ENCODE measurements at places on chromosomes 2 and 18. TPM values are rescaled to one million over a fixed set of nuclear protein-coding genes. Genes with fewer than 3 reads are reported as not detected.
A peak's percentile ranks its signal among the peaks of the same experiment; 100 is the strongest.

Gene LRRC30
- not detected for total RNA-seq

Gene TDRD15
- total RNA-seq: not detected

Gene TTN
- total RNA-seq: 1.8 TPM

Gene IL1A
- total RNA-seq: 0.16 TPM

Gene IGFBP5
- total RNA-seq: not detected

Gene SIX3
- total RNA-seq: not detected

DNA sequence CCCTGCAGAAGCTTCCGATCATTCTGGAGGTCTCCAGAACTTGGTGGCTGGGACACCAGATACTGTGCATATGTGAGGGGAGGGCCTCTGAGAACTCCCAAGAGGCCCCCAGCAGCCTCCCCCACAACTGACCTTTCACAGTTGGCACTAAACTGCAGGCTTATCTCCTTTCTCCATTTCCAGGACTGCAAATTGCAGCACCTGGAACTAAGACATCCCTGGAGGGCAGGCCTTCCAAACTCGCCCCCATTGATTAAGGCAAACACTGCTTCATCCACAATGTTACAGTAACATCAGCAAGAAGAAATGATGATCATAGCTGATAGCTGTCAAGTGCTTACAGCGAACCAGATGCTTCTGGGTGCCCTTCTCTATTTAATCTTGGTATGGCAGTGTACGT is 67.9 kb downstream of the TGOLN2 start:
- H3K27ac ChIP-seq: no peak overlapping the region
- no peak for DNase-seq
- H3K4me1 ChIP-seq: peaks cover 1% of the 10 kb centered on the region
- no peaks in the 10 kb centered on the region for H3K36me3 ChIP-seq
- H3K4me3 ChIP-seq: no peak overlapping the region
- H3K27me3 ChIP-seq: no peaks in the 10 kb centered on the region

DNA sequence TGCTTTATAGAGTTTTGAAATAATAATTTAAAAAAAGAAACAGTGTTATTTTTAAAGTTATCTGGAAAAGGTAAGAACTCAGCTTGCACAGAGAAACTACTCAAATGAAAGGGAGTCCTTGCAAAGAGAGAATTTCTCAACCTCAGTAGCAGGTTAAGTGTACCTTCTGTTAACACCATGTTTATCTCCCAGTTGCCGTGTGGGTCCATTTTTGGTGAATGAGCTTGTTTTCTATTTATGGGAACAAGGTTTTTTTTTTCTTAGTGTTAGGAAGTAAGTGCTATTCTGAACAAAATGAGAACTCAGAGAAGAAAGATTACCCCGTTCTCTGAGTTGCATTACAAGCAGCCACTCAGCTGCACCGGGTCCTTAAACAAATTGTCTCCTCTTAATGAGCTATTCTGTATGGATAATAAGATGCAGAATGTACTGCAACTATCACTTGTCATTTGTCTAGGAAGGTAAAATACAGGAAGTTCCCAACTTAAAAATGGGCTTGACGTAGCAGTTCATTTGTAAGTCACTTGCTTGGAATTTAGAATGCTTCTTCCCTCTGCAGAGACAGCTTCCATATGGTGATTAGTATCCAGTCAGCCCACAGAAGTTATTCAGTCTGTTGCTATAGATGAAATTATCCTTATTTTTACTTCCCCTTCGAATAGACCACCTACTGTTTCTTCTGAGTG is 74.9 kb downstream of the LTBP1 start:
- H3K27ac ChIP-seq: no peak overlapping the region
- no peaks in the 10 kb centered on the region for H3K36me3 ChIP-seq
- DNase-seq: no peak
- no peaks in the 10 kb centered on the region for H3K4me1 ChIP-seq
- H3K27me3 ChIP-seq: peaks cover 36% of the 10 kb centered on the region

DNA sequence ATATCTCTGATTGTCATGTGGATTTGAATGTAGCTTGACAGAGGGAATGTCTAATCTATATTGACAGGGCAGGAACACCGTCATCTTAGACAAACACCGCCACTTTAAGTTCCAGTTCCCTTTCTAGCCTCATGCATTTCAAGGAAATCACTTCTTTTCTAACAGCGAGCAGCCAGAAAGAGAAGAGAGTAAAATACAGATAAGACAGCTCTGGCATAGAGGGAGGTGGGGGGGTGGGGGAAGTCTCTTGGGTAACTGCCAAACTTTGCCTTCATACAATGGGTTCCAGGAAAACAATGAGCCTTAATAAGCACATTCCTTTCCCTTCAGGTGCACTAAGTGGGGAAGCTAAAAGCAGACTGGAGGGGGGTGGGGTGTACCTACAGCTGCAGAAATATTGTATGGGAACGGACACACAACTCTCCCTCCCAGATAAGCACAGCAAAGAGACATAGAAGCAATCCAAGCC is 37.2 kb downstream of the CASP10 start:
- peak overlapping the region; percentile 59 for H3K27ac ChIP-seq
- peaks cover 32% of the 10 kb centered on the region for H3K36me3 ChIP-seq
- DNase-seq: no peak
- H3K4me3 ChIP-seq: no peak overlapping the region
- H3K27me3 ChIP-seq: no peaks in the 10 kb centered on the region
- H3K4me1 ChIP-seq: peaks cover 57% of the 10 kb centered on the region

DNA sequence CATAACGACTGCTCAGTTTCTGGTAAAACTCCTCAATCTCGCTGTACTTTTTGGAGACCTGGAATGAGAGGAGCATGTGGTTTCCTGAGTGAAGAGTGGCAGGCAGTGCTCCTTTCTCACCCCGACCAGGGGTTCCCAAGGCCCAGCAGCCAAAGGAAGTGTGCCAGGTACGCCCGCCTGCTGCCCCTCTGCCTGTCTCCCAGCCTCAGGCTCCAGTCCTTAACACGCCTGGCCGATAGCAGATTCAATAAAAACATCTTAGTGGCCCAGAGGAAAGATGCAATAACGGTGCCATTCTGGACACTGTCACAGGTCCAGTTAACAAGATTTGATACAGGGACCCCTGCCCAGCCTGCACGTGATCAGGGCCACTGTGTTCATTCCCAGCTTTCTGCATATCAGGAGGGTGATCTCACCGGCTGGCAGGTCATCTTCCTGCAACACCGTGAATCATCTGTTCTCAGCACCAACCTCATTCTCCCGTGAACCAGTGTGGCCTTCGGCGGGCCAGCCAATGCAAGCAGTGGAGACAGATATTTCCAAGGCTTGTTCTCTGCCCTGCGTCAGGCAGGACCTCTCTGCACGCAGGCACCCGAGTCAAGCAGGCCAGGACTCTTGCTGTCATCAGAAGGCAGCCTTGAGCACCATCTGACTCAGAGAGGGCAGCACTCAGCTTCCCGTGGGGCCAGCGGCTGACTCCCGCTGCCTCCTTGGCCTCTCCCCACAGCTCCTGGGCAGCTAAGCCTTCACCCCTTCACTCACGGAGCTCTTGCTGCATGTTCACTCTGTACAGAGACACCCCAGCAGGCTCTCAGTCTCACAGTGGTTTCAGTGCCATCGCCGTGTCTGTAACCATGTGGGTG is 9.5 kb downstream of the HS1BP3 start:
- no peak overlapping the region for H3K27ac ChIP-seq
- no peaks in the 10 kb centered on the region for H3K4me1 ChIP-seq
- no peaks in the 10 kb centered on the region for H3K27me3 ChIP-seq
- H3K4me3 ChIP-seq: no peak overlapping the region

DNA sequence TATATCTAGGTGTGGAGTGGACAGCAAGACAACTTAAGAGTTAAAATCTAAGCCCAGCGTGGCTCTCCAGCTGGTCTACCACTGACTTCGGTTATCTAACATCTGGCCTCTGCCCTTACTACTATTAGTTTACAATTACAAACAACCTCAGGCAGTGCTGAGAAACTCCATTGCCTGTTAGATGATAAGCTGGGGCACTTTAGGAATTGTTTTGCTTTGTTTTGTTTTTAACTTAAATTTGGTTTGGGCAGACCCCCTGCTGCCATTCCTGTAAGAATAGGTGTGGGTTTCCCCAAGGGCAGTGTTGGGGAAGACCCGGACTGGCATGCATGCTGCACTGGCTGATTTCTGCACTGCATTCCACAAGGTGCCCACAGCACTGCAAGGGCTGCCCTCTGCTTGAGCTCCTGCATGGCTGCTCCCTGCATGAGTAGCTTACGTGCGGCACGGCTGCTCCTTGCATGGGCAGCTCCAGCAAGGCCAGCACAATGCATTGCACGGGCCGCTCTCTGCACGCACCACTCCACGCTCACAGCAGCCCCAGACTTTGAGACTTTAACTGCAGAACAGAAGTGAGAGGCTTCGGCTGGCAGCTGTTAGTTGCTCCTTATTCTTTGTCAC is 74.2 kb upstream of the SERTAD2 start:
- H3K4me1 ChIP-seq: peaks cover 60% of the 10 kb centered on the region
- H3K4me3 ChIP-seq: no peak overlapping the region
- no peaks in the 10 kb centered on the region for H3K27me3 ChIP-seq
- peaks cover 7% of the 10 kb centered on the region for H3K36me3 ChIP-seq

- DNase-seq: no peak
- H3K27me3 ChIP-seq: no peaks in the 10 kb centered on the region
- H3K36me3 ChIP-seq: no peaks in the 10 kb centered on the region
These were observed 427.3 kb downstream of the LRP1B start for GRCh38 chr2:141703501-141703900.

- DNase-seq: no peak
- no peak overlapping the region for H3K27ac ChIP-seq
- H3K27me3 ChIP-seq: peaks cover 15% of the 10 kb centered on the region
- H3K4me1 ChIP-seq: no peaks in the 10 kb centered on the region
- H3K4me3 ChIP-seq: no peak overlapping the region
These were observed 55.7 kb downstream of the LOXHD1 start for GRCh38 chr18:46601141-46601805.

DNA sequence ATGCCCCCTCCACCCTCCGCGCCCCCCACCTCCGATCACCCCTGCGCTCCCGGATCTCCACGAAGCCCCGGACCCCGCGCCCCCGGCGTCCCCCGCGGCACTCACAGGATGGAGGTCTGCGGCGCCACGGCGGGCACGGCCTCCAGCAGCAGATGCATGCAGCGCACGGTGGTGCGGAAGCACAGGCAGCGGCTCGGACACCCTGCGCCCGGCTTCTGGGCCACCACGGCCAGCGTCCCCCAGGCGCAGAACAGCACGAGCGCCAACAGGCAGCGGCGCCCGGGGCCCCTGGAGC is 217 bp downstream of the PXDN start:
- peaks cover 6% of the 10 kb centered on the region for H3K4me1 ChIP-seq
- no peak for DNase-seq
- H3K27ac ChIP-seq: no peak overlapping the region
- peaks cover 60% of the 10 kb centered on the region for H3K27me3 ChIP-seq

GRCh38 chr2:64840426-64840881 is 148.7 kb upstream of the SLC1A4 start:
- no peak overlapping the region for H3K4me3 ChIP-seq
- peaks cover 5% of the 10 kb centered on the region for H3K4me1 ChIP-seq
- DNase-seq: no peak
- H3K27ac ChIP-seq: no peak overlapping the region

DNA sequence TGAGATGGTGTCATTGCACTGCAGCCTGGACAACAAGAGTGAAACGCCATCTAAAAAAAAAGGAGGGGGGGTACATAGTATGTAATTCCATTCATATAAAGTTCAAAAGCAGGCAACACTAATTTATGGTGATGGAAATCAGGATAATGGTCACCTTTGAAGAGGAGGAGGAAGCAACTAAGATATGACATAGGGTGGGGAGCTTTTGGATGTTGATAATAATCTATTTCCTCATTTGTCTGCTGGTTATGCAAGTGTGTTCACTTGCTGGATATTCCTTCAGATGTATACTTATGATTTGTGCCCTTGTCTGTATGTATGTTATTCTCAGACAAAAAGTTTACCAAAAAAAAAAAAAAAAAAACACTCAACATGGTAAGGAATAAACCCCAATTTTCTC is 28.6 kb upstream of the ATIC start:
- H3K36me3 ChIP-seq: no peaks in the 10 kb centered on the region
- no peak overlapping the region for H3K4me3 ChIP-seq
- no peaks in the 10 kb centered on the region for H3K27me3 ChIP-seq
- no peak for DNase-seq

DNA sequence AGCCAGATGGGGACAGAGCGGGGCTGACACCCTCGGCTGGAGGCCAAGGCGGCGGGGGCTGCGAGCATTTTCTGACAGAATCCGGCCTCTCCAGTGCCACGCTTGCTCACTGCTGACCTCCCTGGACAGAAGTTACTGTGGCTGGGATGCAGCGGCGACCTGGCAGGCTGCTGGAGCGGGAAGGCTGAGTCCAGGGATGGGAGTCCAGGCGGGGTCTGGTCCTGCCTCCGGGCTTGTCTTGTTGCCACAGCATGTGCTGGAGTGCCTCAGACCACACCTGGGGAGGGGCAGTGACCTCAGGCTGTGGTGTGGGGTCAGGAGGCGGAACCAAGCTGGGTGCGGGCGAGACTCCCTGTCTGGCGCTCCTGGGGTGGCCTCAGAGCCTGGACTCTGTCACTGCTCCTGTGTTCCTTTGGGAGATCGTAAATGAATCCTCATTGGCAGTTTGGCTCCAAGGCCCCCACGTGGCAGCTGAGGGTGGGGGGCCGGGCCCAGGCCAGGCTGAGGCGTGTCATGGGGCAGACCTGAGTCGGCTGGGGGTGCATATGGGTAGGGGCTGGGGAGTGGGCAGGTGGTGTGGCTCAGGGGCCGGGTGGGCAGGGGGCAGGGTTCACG is 5.5 kb downstream of the BOK start:
- H3K36me3 ChIP-seq: no peaks in the 10 kb centered on the region
- H3K4me3 ChIP-seq: no peak overlapping the region
- no peak for DNase-seq
- H3K27ac ChIP-seq: no peak overlapping the region

GRCh38 chr18:35695384-35695783 is 113.8 kb downstream of the GALNT1 start:
- no peaks in the 10 kb centered on the region for H3K27me3 ChIP-seq
- no peak overlapping the region for H3K4me3 ChIP-seq
- no peak for DNase-seq
- no peak overlapping the region for H3K27ac ChIP-seq
- H3K36me3 ChIP-seq: peaks cover 9% of the 10 kb centered on the region
- no peaks in the 10 kb centered on the region for H3K4me1 ChIP-seq

DNA sequence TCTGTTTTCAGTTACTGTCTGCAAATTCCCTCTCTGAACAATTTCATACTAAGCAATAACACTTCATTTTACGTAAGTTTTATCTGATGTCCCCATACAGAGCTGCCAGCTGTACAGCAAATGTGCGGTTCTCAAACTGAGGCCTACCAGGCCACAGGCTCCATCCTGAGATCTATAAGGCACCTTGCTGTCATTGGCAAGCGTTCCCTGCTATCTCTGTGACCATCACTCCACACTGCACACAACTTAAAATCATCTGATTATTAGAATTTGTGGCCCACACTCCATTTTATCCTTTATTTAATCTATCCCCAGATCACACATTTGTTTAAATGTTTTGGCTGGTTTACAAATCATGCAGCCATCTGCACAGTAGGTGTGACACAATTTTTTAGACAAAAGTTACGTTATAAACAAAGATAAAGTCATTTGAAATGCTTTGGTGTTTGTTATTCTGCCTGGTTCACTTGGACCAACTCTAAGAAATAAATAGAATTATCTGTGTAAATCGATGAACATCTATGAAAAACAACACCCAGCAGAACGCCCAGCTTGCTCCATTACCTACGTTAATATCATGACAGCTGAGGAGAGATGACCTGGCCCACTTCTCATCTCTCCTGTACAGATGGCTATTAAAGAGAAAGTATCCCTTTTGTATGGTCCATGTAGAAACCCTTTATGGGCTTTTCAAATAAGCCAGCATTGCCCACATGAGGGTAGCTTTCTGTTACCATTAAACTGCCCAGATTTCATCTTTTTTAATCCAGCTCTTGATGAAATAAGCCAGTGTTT is 162.4 kb downstream of the ZNF521 start:
- H3K4me1 ChIP-seq: no peaks in the 10 kb centered on the region
- no peak overlapping the region for H3K27ac ChIP-seq
- peaks cover under 1% of the 10 kb centered on the region for H3K27me3 ChIP-seq
- DNase-seq: no peak
- no peak overlapping the region for H3K4me3 ChIP-seq
